Stimulated activated CD4-positive, alpha-beta T cell treated with anti-CD3 and anti-CD28 coated beads, Interleukin-1b, Interleukin-23, amount 100 ng/mL, for 4 hours (primary cell): ENCODE measurements at places on chromosomes 6 and 20.

GRCh38 chr20:11112832-11113231, 439.0 kb upstream of the JAG1 start:
- no peak for DNase-seq

GRCh38 chr6:28433119-28433518, 10.2 kb downstream of the ZSCAN23 start:
- DNase-seq: no peak

GRCh38 chr6:16438718-16439591, 200.6 kb downstream of the GMPR start:
- DNase-seq: no peak

DNA sequence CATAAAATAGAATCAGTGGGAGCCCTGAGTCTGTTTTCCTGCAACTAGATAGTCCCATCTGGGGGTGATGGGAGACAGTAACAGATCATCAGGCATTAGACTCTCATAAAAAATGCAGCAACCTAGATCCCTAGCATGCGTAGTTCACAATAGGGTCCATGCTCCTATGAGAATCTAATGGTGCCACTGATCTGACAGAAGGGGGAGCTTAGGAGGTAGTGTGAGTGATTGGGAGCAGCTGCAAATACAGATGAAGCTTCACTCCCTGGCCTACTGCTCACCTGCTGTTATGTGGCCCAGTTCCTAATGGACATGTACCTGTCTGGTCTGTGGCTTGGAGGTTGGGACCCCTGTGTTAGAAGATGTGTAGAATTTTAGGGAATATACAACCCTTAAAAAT, 904.5 kb upstream of the EPHA7 start:
- no peak for DNase-seq
